ENCODE measurements at places on chromosomes 5 and 9. TPM values are rescaled to one million over a fixed set of nuclear protein-coding genes. Genes with fewer than 3 reads are reported as not detected.

Gene PDE8B
- under 0.01 TPM for total RNA-seq

Gene C5orf34
- total RNA-seq, result 12.0 TPM

Gene FCN1
- total RNA-seq, result not detected

Gene PTPRD
- 4.6 TPM for total RNA-seq

Gene DIRAS2
- 0.22 TPM for total RNA-seq

Gene LIX1
- total RNA-seq, result not detected

Gene CCDC152
- total RNA-seq, result 0.72 TPM

Gene FOXI1
- total RNA-seq, result not detected

Gene PDGFRB
- total RNA-seq, result 114 TPM

Gene SLC6A19
- total RNA-seq, result not detected

Gene SLC6A7
- under 0.01 TPM for total RNA-seq

Gene SHC3
- 15.3 TPM for total RNA-seq

Gene PCDHGB6
- 5.3 TPM for total RNA-seq

Gene LEAP2
- total RNA-seq, result 0.43 TPM

Gene CDO1
- total RNA-seq, result 6.0 TPM

Gene CYLC2
- not detected for total RNA-seq

Gene SCGB3A2
- not detected for total RNA-seq

Gene AHRR
- total RNA-seq, result 55.8 TPM

Gene PCDHB9
- total RNA-seq, result not detected

Gene NFIB
- total RNA-seq, result 7.3 TPM

Gene RANBP6
- 60.1 TPM for total RNA-seq

Gene NPDC1
- total RNA-seq, result 21.0 TPM

Gene RECK
- 17.9 TPM for total RNA-seq

Gene ANKRD33B
- total RNA-seq, result 3.1 TPM

Gene CDC25C
- total RNA-seq, result 13.3 TPM

Gene CCDC107
- total RNA-seq, result 8.3 TPM

Gene DDX4
- total RNA-seq, result not detected

Gene LHX3
- not detected for total RNA-seq

Gene BNC2
- 35.2 TPM for total RNA-seq

Gene CCDC69
- 2.4 TPM for total RNA-seq

Gene BAAT
- not detected for total RNA-seq

Gene FABP6
- not detected for total RNA-seq

Gene C9orf85
- 9.3 TPM for total RNA-seq
